PC-3 (cell line): ENCODE measurements at places on chromosomes 16 and 17. TPM values are rescaled to one million over a fixed set of nuclear protein-coding genes. Genes with fewer than 3 reads are reported as not detected.

- peak overlapping the region; percentile 75 for H3K4me3 ChIP-seq
- H3K4me1 ChIP-seq: peaks cover 11% of the 10 kb centered on the region
These were observed 856 bp upstream of the MON1B start for GRCh38 chr16:77190190-77190477.

DNA sequence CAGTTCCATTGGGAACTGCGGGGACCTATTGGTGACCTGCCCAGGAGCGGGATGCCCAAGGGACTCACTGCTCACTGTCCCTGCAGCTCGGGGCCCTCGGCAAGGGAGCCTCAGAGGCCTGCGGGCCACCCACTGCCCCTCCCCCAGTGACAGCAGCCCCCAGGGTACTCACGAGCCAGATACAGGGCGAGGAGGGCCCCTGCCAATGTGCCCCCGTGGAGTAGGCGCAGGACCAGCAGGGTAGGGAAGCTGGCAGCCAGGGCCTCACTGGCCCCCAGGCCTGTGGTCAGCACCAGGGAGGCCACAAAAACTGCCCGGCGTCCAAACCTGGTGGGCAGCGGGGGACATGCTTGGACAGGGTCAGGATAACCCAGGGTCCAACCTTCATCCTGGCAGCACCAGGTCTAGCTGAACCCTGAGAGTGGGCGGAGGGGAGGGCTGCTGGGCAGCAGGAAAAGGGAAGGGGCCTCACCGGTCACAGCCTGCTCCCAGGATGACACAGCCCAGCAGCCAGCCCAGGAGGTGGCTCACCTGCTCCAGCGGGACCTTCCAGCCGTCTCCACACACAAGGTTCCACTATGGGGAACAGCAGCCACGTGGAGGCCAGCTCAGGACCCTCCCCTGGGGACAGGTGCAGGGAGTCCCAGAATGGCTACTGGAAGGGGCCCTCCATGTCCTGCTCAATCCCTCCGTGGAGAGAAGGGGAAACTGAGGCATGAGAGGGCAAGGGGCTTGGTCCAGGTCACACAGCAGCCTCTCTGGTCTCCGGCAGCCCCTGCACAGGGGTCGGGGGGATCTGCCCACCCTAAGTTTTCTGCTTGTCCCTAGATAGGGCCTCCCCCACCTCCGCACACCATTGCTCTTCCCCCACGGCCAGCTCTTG lies 855 bp downstream of the SLC22A31 start:
- H3K27me3 ChIP-seq: 0 out of 2 replicates have a peak, but pooled peaks cover 4% of the 10 kb centered on the region
- H3K4me1 ChIP-seq: 0 out of 2 replicates have a peak, but pooled peaks cover 6% of the 10 kb centered on the region
- no peak overlapping the region for H3K27ac ChIP-seq

Gene VTN
- total RNA-seq: not detected in 2 replicates

- H3K4me1 ChIP-seq: peaks cover 58% of the 10 kb centered on the region
- H3K4me3 ChIP-seq: peak overlapping the region; percentile 99; the same call in 1 of the 2 replicates
- no peak overlapping the region for H3K27ac ChIP-seq
- no peaks in the 10 kb centered on the region for H3K36me3 ChIP-seq
- H3K27me3 ChIP-seq: no peaks in the 10 kb centered on the region
These were observed 12.0 kb downstream of the RARA start for GRCh38 chr17:40320756-40321523.

DNA sequence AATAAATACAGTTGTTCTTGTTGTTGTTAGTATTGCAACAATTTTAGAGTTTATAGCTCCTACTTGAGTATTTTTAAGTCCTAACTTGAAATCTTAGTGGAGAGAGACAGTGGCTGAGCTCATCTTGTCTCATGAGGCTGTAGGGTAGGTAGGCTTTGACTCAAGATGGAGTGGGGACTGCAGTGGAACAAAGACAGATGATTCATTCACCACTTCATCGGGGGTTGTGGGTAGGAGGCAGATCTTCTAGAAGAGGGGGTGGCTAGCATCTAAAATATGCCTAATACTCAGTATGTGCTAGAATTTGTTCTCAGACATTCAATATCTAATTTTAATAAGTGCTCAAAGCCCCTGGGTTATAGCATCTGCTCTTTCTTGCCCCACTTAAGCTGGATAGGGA lies 13.1 kb upstream of the MMD start:
- no peaks in the 10 kb centered on the region for H3K27me3 ChIP-seq
- H3K4me3 ChIP-seq: no peak overlapping the region

Gene AGRP
- total RNA-seq: not detected in 2 replicates

DNA sequence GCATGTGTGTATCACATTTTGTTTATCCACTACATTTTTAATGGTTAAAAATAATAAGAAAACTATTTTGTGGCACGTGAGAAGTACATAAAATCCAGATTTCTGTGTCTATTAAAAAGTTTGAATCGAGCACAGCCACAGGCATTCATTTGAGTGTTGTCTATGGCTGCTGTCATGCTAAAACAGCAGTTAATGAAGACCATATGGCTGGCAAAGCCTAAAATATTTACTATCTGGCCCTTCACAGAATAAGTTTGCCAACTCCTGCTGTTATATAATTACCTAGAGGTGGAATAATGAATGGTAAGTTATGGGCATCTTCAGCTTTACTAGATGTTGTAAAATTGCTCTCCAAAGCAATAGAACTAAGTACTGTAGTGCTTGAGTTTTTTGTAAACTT lies 30.5 kb downstream of the TMEM98 start:
- H3K4me1 ChIP-seq: no peaks in the 10 kb centered on the region
- no peak overlapping the region for H3K27ac ChIP-seq
- H3K4me3 ChIP-seq: no peak overlapping the region
- H3K27me3 ChIP-seq: no peaks in the 10 kb centered on the region

GRCh38 chr17:75615301-75615700 lies 17.9 kb upstream of the SMIM5 start:
- no peaks in the 10 kb centered on the region for H3K27me3 ChIP-seq
- no peak for DNase-seq
- H3K4me3 ChIP-seq: no peak overlapping the region
- H3K27ac ChIP-seq: no peak overlapping the region
- H3K36me3 ChIP-seq: no peaks in the 10 kb centered on the region
- peaks cover 10% of the 10 kb centered on the region for H3K4me1 ChIP-seq

DNA sequence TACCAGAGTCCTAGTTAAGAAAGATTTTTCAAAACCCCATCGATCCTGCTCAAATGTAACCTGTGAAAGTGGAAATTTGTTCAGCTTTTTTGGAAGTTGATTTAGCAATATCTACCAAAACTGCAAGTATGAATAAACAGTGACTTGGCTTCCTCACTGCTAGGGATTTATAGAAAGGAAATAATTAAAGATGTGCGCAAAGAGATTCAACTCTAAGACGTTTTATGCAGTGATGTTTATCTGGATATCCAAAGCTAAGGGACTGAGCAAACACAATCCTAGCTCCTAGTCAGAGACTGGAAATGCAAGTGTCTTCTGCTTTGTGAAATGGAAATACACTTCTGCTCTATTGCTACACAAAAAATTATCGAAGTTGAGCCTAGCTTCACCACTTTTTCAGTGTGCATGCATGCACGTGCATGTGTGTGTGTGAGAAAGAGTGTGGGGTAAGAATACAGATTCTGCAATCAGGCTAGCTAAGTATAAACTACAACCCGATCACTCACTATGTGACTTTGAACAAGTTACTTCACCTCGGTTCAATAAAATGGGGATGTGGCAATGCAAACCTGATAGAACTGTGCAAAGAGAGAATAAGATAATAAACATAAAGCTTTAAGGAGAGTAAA lies 52.1 kb upstream of the FOXF1 start:
- no peak overlapping the region for H3K4me3 ChIP-seq
- DNase-seq: no peak
- H3K36me3 ChIP-seq: no peaks in the 10 kb centered on the region

Gene PSMB3
- 366 and 441 TPM in 2 replicates for total RNA-seq

Gene ZNF213
- 3.6 and 9.6 TPM in 2 replicates for total RNA-seq

DNA sequence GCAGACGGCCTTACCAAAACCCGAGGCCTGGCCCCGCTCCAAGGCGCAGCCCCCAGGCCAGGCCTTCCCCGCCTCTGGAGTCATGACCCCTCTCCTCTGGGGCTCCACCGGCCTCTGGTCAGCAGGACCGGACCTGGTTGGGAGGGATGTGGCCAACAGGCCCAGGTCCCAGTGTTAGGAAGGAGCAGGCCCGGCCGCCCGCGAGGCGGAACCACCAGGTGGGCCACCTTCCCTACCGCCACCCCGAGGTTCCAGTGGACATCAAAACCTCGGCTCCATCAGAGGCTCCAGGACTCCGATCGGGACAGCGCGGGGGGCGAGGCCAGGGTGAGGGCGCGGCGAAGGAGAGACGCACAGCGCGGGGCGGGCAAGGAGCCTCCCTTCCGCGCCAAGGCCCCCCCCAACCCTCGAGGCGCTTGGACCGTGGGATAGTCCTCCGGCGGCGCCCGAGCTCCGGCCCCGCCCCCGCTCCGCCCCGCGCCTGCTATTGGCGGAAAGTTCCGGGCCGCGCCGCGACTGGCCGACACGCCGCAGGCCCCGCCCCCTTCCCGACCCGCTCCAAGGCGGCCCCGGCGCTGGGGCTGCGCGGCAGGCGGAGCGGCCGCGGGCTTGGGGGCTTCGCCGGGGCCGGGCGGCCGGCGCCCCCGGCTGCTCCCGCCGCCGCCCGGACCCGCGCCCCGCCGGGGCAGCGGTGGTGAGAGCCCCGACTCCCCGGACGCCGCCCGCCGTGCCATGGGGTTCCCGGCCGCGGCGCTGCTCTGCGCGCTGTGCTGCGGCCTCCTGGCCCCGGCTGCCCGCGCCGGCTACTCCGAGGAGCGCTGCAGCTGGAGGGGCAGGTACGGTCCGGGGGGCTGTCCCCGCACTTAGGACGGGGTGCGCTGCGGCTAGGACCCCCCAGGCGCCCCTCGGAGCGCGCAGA lies at the start of gene METRN:
Gene METRN, plus strand, starts transcription at position 561 of the 919 bp plus-strand sequence. Its CDS starts 172 bp downstream, at position 733.
- H3K4me3 ChIP-seq: peak within 1 kb of the TSS; percentile 71
- peak within 1 kb of the TSS; percentile 63 for H3K27ac ChIP-seq
- H3K36me3 ChIP-seq: no peaks in the 10 kb centered on the region
- DNase-seq: peak; percentile 84
- 0 out of 2 replicates have a peak, but pooled peaks cover 2% of the 10 kb centered on the region for H3K27me3 ChIP-seq
- peaks cover 28% of the 10 kb centered on the region for H3K4me1 ChIP-seq

Gene TMIGD1
- total RNA-seq: not detected in 2 replicates

GRCh38 chr17:48596000-48596734 lies 2.6 kb upstream of the HOXB5 start:
- H3K27ac ChIP-seq: no peak overlapping the region
- H3K27me3 ChIP-seq: no peaks in the 10 kb centered on the region
- peaks cover 20% of the 10 kb centered on the region for H3K4me1 ChIP-seq
- H3K4me3 ChIP-seq: no peak overlapping the region
- DNase-seq: no peak
- no peaks in the 10 kb centered on the region for H3K36me3 ChIP-seq

- H3K27me3 ChIP-seq: no peaks in the 10 kb centered on the region
- DNase-seq: no peak
- no peak overlapping the region for H3K27ac ChIP-seq
- H3K4me1 ChIP-seq: no peaks in the 10 kb centered on the region
- no peaks in the 10 kb centered on the region for H3K36me3 ChIP-seq
These were observed 14.4 kb upstream of the GJD3 start for GRCh38 chr17:40378966-40379365.
